ENCODE measurements at places on chromosomes 11 and 22.

DNA sequence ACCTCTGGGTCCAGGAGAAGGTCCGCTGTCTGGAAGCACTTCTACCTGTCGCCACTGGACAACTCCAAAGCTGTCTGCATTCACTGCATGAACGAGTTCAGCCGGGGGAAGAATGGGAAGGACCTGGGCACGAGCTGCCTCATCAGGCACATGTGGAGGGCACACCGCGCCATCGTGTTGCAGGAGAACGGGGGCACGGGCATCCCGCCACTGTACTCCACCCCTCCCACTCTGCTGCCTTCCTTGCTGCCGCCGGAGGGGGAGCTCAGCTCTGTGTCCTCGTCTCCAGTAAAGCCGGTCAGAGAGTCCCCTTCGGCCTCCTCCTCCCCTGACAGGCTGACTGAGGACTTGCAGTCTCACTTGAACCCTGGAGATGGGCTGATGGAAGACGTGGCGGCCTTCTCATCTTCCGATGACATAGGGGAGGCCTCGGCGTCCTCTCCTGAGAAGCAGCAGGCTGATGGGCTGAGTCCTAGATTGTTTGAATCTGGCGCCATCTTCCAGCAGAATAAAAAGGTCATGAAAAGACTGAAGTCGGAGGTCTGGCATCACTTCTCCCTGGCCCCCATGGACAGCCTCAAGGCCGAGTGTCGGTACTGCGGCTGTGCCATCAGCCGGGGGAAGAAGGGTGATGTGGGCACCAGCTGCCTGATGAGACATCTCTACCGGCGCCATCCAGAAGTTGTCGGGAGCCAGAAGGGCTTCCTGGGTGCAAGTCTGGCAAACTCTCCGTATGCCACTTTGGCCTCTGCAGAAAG, 31.0 kb downstream of the ZBED4 start:
- DNase-seq, result no peak

DNA sequence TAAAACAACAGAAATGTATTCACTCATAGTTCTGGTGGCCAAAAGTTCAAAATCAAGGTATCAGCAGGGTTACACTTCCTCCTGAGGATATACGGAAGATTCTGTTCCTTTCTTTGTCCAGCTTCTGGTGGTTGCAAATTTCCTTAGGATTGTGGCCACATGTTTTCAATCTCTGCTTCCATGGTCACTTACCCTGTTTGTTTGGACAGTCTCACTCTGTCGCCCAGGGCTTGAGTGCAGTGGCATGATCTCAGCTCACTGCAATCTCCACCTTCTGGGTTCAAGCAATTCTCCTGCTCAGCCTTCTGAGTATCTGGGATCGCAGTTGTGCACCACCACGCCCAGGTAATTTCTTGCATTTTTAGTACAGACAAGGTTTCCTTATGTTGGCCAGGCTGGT, 534.3 kb downstream of the KCNA4 start:
- DNase-seq, result no peak

GRCh38 chr11:121634889-121635288, 182.1 kb upstream of the SORL1-AS1 start:
- no peak for DNase-seq

GRCh38 chr11:9120664-9121468, 29.5 kb upstream of the SCUBE2 start:
- no peak for DNase-seq

- no peak for DNase-seq
Observed at GRCh38 chr11:130560000-130560780, 111.7 kb downstream of the ADAMTS15 start.

- DNase-seq, result no peak
Observed at GRCh38 chr22:47631571-47632102, 869.2 kb downstream of the TBC1D22A start.

DNA sequence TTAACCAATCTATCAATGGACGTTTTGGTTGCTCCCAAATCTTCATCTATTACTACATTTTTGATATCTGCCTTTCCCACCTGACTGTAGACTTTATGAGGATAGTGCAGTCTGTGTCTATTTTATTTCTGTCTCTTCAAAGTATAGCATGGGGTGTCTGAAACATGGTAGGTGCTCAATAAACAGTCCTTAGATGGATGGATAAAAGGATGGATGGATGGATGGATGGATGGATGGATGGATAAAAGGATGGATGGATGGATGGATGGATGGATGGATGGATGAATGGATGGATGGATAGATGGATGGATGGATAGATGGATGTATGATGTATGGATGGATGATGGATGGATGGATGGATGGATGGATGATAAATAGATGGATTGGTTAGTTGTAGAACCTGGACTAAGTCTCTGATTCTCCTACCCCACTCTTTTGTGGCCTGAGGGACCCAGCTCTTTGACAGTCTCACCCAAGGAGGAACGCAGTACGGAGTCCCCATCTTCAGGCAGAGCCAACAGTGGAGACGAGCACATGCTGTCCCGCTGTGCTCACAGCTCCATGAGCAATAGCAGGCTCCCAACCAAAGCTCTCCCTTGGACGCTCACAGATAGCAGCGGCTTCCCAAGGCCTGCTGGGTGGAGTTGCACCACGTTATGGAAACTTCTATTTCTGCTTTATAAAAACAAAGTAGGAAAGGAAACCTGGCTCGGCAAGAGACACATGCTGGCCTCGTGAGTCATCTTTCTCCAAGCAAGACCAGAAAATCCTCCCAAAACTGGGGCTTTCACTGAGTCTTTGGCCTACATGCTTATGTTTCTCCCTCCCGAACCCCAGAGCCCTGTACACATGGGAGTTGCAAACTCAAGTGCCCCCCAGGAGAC, 448.0 kb downstream of the MIAT start:
- no peak for DNase-seq

- DNase-seq, result no peak
Observed at GRCh38 chr22:37630839-37631435, 8.5 kb upstream of the SH3BP1 start.

- DNase-seq, result no peak
Observed at GRCh38 chr11:133504906-133505305, 27.4 kb downstream of the OPCML start.

DNA sequence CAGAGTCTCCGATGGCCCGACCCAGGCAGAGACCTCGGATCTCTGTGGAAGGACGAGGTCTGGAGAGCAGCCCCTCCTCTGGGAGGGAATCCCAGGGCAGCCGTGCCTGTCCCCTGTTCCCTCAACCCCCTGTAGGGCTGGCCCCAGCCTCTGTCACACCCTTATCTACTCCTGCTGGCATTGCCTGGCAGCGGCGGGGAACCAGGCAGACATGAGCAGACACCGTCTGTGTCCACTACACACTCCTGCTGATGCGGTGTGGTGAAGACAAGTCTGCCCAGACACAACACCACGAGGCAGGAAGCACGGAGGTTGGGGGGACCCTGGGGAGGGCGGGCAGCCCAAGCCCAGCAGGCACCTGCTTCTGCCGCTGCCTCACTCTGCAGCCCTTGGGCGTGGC, 52.5 kb upstream of the A4GALT start:
- DNase-seq, result no peak

GRCh38 chr11:36684840-36685801, 87.1 kb upstream of the RAG2 start:
- no peak for DNase-seq

DNA sequence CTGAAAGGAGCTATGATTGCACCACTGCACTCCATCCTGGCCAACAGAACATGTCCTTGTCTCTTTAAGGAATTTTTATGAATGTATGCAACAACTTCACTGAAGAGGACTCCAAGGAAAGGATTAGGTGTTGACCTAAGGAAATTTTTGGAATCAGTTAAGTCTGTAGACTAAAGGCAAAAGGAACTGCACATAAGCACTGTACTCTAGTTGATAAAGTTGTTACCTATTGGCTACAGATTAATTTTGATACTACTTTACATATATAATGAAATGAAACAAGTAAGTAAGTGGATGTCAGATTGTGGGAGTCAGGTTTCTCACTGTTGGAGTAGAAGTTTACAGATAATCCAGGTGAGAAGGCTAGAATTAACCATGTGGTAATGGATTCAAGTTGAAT, 36.5 kb downstream of the TUG1 start:
- DNase-seq, result no peak

DNA sequence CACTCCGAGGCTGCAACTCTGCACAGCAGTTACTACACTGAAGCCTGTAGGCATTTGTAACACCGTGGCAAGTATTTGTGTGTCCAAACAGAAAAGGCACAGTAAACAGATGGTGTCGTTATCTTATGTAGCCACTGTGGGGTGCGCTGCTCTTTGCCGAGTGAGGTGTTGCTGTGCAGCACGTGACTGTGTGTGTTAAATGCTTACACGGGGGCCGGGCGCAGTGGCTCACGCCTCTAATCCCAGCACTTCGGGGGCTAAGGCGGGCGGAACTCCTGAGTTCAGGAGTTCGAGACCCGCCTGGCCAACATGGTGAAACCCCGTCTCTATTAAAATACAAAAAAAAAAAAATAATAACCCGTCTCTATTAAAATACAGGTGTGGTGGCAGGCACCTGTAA, 11.5 kb downstream of the ZBED4 start:
- DNase-seq, result no peak

DNA sequence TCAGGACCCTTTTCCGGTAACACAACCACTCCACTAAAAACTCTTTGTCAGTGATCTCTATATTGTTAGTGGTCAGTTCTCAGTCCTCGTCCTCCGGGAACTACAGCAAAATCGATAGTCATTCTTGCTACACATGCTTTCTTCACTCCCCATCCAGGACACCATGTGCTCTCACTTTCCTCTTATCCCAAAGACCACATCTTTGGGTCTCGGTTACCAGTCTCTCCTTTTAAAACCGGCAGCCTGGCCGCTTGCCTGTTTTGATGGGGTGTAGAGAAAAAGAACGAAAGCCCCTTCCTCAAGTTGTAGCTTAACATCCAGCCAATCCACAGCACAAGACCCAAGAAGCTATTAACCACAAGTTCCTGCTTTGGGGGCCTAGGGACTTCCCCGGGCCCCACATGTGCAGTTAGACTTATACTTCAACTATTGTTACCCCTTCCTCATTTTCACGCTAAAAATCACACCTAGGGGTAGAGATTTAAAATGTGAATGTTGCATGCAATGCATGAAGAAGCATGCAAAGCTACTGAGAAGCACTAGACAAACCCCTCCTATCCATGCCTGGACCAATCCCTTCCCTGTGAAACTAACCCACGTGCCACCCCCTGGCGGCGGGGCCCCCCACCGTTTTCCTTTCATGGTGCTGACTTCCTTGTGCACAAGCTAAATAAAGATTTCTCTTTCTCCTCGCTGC, 1.5 kb upstream of the TOLLIP start:
- no peak for DNase-seq

- DNase-seq, result no peak
Observed at GRCh38 chr22:38219632-38220031, 17.8 kb downstream of the MAFF start.

GRCh38 chr11:7175007-7175406, 76.7 kb upstream of the SYT9 start:
- no peak for DNase-seq
